ENCODE measurements at places on chromosomes 2 and 18. TPM values are rescaled to one million over a fixed set of nuclear protein-coding genes. Genes with fewer than 3 reads are reported as not detected.

Gene SPHKAP
- not detected for total RNA-seq

Gene PTPRN
- total RNA-seq = 2.2 TPM

Gene SLC66A3
- total RNA-seq = 41.4 TPM

Gene TTC39C
- 11.4 TPM for total RNA-seq

Gene RBKS
- total RNA-seq = 8.8 TPM

Gene FAM168B
- total RNA-seq = 86.7 TPM

Gene RAX
- not detected for total RNA-seq

Gene SAG
- not detected for total RNA-seq

Gene ZNF804A
- total RNA-seq = not detected

Gene MYO7B
- 0.13 TPM for total RNA-seq

Gene PROM2
- total RNA-seq = not detected

Gene ACMSD
- total RNA-seq = not detected

Gene TFCP2L1
- 0.85 TPM for total RNA-seq

Gene PMAIP1
- 11.9 TPM for total RNA-seq

Gene DYNAP
- total RNA-seq = not detected

Gene GPR17
- total RNA-seq = 0.06 TPM

Gene SETBP1
- total RNA-seq = 0.82 TPM

Gene MYO3B
- not detected for total RNA-seq

Gene GALNT14
- 46.1 TPM for total RNA-seq

Gene UGT1A1
- 0.88 TPM for total RNA-seq

Gene LAMA3
- 29.5 TPM for total RNA-seq

Gene CCDC88A
- 22.8 TPM for total RNA-seq

Gene ALPP
- 0.37 TPM for total RNA-seq

Gene MGAT4A
- 1.3 TPM for total RNA-seq

Gene ASB18
- total RNA-seq = not detected

Gene GAL3ST2
- total RNA-seq = not detected

Gene SPC25
- 21.9 TPM for total RNA-seq

Gene RIT2
- not detected for total RNA-seq

Gene VWA3B
- not detected for total RNA-seq

Gene TNS1
- total RNA-seq = 13.5 TPM

Gene SCYGR4
- not detected for total RNA-seq

Gene AP1S3
- total RNA-seq = 23.7 TPM

Gene MROH2A
- 0.32 TPM for total RNA-seq

Gene AGXT
- not detected for total RNA-seq

Gene FABP1
- total RNA-seq = not detected

Gene ABCB11
- total RNA-seq = 0.02 TPM

Gene PDE6D
- 19.2 TPM for total RNA-seq

Gene GPR45
- not detected for total RNA-seq

Gene ATL2
- 59.1 TPM for total RNA-seq

Gene DBI
- total RNA-seq = 393 TPM
